Right atrium auricular region (tissue), 2 donors: ENCODE measurements at places on chromosomes 1 and 21. TPM values are rescaled to one million over a fixed set of nuclear protein-coding genes. Genes with fewer than 3 reads are reported as not detected.

The AMPD1 gene
- not detected for total RNA-seq

The FMN2 gene
- total RNA-seq, result not detected

The SPATA46 gene
- not detected for total RNA-seq

The CD2 gene
- total RNA-seq, result 1.6 TPM

The TBX19 gene
- total RNA-seq, result 0.30 TPM

The CAMSAP2 gene
- total RNA-seq, result 36.4 TPM

The PDZK1 gene
- 0.35 TPM for total RNA-seq

The GNPAT gene
- total RNA-seq, result 30.8 TPM

The RGS18 gene
- total RNA-seq, result 1.2 TPM

The CRB1 gene
- total RNA-seq, result 0.75 TPM

The HENMT1 gene
- 0.41 TPM for total RNA-seq

The CFHR2 gene
- total RNA-seq, result not detected

The BCL10 gene
- total RNA-seq, result 7.5 TPM

The LGR6 gene
- 5.5 TPM for total RNA-seq

The EPHA10 gene
- total RNA-seq, result not detected

The RXFP4 gene
- total RNA-seq, result not detected

The AMY1A gene
- total RNA-seq, result not detected

The VHLL gene
- total RNA-seq, result not detected

The FAM167B gene
- 6.4 TPM for total RNA-seq

The CFHR1 gene
- not detected for total RNA-seq

The RHD gene
- not detected for total RNA-seq

The TRABD2B gene
- 3.1 TPM for total RNA-seq

The ZNF648 gene
- total RNA-seq, result not detected

The DCST1 gene
- not detected for total RNA-seq

The CCDC17 gene
- 0.39 TPM for total RNA-seq
